Left renal cortex interstitium (tissue), 4 donors: ENCODE measurements at places on chromosomes 5 and 9.

GRCh38 chr5:225334-225733 lies 7.2 kb downstream of the SDHA start:
- no peak for DNase-seq

GRCh38 chr9:31606678-31607077 lies 777.8 kb upstream of the ACO1 start:
- no peak for DNase-seq

DNA sequence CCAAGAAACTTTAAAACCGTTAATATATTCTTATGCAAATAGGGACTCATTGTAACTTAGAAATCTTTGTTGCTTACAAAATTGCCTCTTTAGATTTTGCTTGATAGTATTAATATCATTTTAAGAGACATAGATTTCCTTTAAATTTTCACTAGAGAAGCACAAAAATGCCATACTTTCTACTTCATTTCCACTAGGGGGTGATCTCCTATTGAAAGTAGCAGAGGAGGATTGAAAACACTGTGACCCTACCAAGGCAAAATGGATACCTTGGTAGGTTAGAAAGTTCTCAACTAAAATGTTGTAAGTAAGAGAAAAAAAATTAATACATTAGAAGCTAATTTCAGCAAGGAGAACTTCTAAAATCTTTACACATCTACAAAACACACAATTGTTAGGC lies 204.9 kb downstream of the CHSY3 start:
- DNase-seq = no peak

GRCh38 chr9:28317745-28318144 lies 744.5 kb upstream of the C9orf72 start:
- no peak for DNase-seq

DNA sequence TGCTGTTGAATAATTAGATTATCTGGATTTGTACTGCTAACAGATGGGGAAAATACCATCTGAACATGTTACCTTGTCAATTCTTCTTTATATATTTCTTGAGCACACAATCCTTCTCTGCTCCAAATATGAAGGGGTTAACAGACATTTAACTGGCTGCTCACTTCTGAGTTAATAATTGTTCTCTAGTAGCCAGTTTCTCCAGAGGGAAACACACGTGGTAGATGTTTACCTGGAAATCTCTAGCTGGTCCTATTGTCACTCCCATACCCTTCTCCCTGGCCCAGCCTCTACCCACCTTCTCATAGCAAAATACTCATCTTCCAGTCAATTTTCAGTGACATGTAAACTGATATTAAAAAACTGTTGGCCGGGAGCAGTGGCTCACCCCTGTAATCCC lies 101.5 kb upstream of the ZNF462 start:
- DNase-seq = peak; percentile 6

GRCh38 chr5:132378580-132378979 lies 9.1 kb downstream of the SLC22A5 start:
- DNase-seq = no peak

- no peak for DNase-seq
Observed at GRCh38 chr5:61289669-61290306, 42.3 kb upstream of the ZSWIM6 start.

DNA sequence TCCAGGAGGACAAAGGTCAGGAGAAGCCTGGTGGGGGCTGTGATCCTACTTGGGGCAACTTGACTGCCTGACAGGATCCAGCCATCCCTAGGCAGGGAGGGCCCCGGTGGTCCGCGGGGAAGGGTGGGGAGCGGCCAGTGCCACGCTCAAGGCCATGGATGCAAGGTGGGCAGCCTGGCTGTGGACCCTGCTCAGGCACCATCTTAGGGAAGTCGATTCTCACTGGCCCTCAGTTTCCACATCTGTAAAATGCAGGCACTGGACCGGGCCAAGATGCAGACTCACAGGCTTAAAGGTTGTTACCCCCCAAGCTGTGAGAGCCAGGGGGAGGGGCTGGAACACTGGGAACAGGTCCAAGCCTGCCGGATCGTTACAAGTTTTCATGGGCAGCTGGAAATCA lies 8.7 kb upstream of the DOLPP1 start:
- DNase-seq = no peak

DNA sequence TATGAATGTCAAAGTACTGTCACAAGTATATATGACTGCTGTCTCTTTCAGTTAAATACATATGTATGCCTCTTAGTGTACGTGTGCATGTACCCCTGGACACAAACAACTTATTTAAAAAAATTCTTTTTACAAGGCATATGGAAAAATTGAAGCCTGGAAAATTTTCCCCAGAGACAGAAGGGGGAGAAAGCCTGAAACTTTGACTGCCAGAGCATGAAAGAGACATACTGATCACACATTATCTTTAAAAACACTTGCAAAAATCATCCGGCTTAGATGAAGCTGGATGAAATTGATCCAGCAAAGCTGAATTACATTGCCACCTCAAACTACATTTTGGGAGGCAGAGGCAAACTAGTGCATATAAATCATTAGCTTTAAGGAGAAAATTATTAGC lies 88.0 kb upstream of the NFIB start:
- no peak for DNase-seq
